ENCODE measurements at places on chromosomes 3 and 15.

DNA sequence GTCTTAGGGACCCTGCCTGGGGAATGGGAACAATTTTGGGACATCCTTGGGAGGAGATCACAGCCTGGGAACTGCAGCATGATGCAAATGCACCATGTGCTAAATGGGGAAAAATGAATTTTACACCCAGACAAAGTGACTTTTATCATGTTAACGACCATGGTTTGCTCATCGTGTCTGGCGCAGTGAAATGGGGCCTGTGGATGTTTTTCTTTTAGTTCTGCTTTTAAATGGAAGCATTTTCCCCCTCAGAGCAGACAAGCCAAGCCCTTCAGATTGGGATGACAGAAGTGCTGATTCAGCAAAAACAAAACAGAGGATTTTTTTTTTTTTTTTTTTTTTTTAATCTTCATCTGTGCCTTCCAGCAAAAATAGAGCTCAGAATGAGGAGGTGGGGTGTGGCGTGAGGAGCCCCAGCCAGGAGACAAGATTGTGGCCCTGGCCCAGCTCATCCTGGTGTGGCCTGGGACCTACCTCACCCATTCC lies 14.3 kb upstream of the CACNA2D2 start:
- DNase-seq: no peak

DNA sequence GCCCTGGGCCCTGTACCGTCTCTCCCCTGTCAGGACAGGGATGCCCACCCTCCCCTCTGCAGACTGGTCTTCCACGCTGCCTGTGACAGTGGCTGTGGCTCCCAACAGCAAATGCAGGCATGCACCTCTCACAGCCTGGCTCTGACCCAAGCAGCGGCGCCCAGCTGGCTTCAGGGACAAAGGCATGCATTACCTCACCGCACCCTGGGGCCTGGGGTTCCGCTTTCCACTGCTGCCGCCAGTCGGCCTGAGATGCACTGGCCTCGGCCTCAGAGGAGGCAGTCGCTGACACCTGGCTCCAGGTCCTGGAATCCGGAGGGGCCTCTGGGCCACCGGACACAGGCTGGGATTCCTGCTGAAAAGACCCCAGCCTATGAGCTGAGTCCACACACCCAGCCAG lies 70.3 kb downstream of the SCN5A start:
- no peak for DNase-seq

- no peak for DNase-seq
Measured at GRCh38 chr3:156513619-156514018, 41.3 kb downstream of the SSR3 start.

DNA sequence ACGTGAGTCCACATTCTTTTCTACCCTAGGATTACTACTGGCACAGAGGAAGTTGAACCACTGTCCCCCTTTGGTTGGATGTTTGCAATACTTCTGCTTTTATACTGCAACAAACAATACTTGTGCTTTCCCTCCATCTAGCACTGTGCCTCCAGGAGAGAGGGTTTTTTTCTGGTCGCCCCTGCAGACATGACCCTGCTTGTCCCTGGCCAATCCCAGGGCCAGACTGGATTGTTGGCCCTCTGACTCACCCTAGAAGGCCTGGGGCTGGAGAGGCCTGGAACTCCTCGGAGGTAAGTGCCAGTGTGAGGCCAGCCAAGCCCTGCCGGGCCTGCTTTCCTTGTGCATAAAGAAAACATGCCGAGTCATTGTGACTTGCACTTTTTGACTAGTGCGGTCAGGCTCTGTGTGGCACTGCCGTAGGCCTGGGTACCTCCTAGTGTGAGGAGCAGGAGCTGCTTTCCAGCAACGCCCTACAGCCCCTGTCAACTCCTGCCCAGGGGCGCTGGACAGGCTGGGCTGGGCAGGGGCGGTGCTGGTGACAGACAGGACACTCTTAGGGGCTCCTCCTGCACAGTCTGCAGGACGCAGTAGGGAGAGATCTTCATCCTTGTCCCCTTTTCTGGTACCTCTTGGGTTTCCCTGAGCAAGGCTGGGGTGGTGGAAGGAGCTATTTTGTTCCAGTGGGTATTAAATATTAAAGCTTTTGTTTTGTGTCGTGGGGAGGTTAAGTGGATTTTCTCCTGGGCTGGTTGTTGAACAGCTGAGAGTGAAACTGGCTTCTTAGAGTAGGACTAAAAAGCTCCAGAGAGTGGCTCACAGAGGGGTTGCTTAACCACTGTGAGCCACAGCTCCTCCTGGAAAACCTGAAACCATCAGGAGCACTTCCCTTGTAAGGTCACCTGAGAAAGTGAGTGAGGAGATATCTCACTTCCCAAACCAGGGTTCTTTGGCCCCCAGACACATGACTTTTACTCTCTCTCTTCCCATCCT lies 14.4 kb upstream of the TKT start:
- no peak for DNase-seq

DNA sequence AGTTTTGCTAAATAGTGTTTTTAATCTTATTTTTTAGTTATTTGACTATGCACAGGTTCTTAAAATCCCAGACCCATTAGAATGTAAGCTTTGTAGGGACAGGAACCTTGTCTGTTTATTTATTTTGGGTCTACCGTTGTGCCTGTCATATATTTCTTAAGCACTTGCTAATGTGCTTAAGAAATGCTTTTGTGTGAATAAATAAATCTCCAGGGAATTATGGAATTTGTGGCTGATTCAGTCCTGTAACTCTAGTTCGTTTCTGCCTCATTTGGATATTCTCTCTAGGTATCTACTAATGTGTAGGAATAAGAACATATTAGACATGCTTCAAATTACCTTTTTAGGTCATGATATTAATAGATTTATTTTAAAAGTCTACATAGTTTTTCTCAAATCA lies 161.6 kb downstream of the LPP start:
- no peak for DNase-seq

DNA sequence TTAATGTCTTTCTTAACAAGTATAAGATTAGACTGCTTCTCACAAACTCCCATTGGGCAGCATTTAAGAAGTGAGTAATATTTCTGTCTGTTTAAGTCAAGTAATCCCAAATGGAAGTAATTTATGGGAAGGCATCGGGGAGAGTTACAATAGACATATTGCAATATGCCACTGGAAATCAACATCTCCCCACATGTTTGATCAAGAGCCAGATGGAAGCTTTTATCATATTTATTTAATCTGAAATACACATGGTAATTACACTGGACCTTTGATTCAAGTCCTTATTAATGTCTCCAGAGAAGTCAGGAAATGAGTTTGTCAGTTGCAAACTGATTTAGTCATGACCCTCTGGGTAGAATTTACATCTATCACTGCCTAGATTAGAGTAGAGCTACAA lies 943.8 kb downstream of the VGLL3 start:
- no peak for DNase-seq

DNA sequence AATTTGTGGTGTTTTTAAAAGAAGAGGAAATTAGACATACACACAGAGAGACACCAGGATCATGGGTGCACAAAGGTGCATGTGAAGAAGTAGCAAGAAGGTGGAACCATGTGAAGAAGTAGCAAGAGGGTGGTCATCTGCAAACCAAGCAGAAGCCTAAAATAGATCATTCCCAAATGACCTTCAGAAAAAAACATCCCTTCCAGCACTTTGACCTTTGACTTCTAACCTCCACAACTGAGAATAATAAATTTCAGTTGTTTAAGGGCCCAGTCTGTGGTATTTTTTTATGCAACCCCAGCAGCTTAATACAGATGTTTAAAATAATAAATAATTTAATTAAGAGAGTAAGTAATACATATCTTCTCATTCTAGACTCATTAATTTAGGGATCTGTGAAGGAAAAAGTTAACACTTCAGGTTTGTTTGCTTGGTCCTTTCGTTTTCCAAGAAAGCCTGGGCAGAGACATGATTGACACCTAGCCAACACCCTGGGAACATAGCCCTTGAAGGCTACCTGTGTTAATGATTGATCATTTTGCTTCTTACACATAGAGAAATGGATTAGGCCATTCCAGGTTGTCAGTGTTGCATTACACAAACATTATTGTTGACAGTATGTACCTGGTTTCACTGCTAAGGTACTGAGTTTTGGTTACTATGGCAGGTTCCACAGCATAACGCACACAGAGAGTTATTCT lies 1331.2 kb upstream of the GBE1 start:
- DNase-seq: no peak
